NCI-H1694 treated with DMSO at 0.1 percent for 48 hours (cell line): ENCODE measurements at places on chromosomes 3 and 15.
A peak's percentile ranks its signal among the peaks of the same experiment; 100 is the strongest.

DNA sequence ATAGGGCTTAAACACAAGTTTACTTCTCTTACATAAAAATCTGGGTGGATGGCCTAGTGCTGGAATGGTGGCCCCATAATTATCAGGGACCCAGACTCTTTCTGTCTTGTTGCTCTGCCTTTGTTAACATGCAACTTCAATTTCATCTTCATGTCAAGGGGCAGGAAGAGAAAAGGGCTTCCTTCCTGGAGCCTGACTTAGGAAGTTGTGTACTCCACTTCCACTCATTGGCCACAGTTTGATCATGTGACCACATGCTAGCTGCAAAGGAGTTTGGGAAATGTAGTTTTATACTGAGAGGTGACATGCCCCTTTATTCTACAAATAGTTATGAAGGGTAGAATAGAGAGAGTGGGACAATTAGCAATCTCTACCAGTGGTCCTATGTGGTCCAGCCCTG lies 39.3 kb downstream of the RHCG start:
- peak; percentile 11 for DNase-seq

- DNase-seq, result no peak
Observed at GRCh38 chr15:71261418-71261817, 146.1 kb downstream of the THSD4 start.

- DNase-seq, result no peak
Observed at GRCh38 chr3:140276703-140277102, 341.7 kb downstream of the CLSTN2 start.

DNA sequence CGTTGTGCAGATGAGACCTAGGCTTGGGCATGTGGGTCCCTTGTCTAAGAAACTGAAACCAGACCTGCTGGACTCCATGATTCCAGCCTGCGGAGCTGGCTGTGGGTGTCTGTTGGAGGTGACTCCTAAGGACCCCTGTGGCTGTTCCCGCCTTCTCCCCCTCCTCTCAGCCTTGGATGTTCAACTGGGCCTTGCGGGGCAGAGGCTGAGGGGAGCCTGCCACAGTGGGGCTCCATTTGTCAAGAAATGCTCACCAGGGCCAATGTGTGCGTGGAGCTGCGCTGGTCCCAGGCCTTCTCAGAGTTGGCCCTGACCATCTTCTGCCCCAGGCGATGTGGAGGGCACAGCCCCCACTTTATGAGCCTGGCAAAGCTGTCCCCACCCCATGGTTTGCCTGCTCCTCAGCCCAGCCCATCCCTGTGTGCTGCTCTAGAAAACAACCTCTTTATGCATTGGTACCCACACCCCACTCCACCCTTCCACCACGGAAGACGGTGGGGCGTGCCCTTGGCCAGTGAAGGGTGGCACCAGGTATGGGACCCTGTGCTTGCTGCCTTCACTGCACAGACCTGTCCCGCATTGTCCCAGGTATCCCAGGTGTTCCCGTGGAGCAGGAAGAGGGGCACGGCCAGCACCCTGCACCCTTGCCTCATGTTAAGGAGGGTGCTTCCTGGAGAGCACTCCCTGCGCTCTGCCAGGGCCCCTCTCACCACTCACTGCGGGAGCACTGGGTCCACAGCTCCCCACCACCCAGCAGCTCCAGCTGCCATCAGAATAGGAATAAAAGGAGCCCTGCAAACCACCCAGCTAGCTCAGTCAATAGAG lies 7.9 kb downstream of the MESP2 start:
- no peak for DNase-seq

DNA sequence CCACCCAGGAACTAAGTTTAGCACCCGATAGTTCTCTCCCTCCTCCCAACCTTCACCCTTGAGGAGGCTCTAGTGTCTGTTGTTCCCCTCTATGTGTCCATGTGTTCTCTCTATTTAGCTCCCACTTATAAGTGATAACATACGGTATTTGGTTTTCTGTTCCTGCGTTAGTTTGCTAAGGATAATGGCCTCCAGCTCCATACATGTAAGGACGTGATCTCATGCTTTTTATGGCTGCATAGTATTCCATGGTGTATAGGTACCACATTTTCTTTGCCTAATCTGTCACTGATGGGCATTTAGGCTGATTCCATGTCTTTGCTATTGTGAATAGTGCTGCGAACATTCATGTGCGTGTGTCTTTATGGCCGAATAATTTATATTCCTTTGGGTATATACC lies 66.9 kb upstream of the TRA2B start:
- no peak for DNase-seq

DNA sequence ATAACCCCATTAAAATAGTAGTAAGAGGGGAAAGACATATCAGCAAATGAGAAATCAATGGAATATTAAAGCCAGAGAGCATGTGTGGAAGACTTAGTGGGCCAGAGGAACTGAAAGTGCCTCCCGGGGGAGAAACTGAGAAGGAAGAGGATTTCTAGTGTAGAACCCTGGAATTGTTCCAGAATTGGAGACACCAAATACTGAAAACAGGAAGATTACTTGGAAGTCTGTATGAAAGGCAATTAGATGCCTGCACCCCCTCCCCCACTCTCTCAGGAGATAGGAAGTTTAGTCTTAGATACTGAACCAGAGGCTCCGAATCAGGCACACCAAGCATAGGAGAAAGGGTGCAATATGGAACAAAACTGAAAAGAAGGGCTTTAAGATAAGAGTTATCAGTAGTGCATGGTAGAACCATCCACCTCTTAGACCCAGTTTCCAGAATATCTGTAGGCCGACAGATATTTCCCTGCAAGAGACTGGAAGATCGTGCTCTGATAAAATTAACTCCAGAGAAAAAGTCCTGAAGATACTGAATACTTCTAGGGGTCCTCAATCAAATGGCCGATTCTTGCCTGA lies 32.4 kb downstream of the KLHL18 start:
- DNase-seq, result no peak

DNA sequence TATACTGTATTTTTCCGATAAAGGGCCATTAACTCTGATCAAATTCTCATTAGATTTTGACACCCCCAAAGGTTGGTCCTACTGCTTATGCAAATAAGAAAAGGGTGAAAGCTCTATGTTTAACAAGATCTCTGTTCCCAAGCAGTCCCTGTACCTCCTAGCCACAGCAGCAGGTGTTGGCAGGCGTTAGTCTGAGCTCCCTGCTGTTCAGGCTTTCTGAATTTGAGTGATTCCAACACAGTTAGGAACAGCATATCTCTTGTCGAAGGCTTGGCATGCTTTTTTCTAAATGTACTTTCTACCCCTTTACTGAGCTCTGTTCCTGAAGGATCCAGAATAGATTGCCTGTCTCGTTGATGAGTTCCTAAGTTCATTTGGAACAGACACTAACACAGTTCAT lies 42.3 kb downstream of the MITF start:
- no peak for DNase-seq

- no peak for DNase-seq
Observed at GRCh38 chr3:158925021-158925420, 123.2 kb downstream of the MFSD1 start.

GRCh38 chr15:49990835-49991545 lies 128.0 kb downstream of the ATP8B4 start:
- no peak for DNase-seq

- no peak for DNase-seq
Observed at GRCh38 chr3:14846226-14846880, 27.6 kb downstream of the FGD5 start.

- no peak for DNase-seq
Observed at GRCh38 chr15:67977414-67978089, 76.6 kb upstream of the PIAS1 start.

DNA sequence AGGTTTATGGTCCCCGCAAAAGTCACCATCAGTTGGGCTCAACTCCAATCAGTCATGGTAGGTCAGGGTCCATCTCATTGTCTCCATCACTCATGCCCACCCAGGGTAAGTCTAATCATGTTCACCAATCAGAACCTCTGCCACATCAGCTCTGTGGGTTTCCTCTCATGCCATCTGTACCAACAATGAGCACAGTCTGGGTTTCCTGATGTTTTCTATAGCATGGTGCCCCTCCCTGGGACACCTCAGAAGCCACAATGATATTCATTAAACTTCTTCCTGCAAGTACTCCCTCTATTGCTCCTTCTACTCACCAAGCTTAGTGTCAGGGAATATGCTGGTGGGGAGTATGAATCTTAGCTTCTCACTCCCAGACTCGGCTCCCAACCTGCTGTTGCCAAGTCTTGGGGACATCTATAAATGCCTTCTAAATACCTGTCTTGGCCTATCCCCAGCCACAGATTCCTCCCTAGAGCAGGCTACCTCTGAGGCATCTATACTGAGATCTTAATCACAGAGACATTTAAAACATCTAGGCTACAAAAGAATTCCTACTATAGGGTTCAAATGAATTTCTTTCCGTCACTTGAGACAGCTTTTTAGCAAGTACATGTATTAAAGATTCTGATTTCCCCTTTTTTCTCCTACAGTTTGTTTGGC lies 5.0 kb upstream of the CCR2 start:
- DNase-seq, result no peak

DNA sequence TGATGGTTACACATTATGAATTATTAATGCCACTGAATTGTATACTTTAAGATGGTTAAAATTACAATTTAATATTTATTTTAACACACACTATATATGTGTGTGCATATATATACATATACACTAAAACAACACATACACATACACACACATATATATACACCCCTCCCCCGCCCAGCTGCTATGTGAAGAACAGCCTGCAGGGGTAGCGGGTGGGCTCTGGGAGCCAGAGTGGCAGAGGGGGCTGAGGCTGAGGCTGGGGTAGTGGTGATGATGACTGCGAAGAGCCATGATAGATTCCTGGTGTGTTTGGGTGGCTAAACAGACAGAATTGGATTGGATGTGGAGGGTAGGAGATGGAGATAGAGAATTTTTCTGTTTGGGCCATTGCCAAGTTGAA lies 39.4 kb upstream of the APEH start:
- no peak for DNase-seq

DNA sequence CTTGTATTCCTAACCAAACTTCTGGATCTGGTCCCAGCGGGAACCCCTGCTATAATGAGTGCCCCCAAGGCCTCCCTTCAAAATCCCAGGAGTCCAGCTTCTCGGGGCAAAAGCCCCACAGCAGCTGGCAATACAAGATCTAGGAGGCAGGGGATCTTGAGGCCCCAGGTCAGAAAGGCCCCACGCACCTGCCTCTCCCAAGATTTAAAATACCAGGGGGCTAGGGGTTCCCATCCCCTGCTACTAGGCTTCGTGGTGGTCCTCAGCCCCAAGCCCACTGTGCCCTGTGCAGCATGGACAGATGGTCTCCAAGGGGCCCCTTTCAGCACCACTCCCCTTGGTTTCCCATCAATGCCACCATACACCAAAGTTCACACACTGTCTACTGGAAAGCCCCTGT lies 15.8 kb upstream of the CYP11A1 start:
- DNase-seq, result no peak

- DNase-seq, result no peak
Observed at GRCh38 chr15:54566654-54567053, 588.4 kb downstream of the UNC13C start.

GRCh38 chr3:189260556-189261493 lies 89.1 kb downstream of the TPRG1 start:
- no peak for DNase-seq

GRCh38 chr3:37753428-37753827 lies 108.3 kb upstream of the CTDSPL start:
- peak; percentile 57 for DNase-seq

- no peak for DNase-seq
Observed at GRCh38 chr15:44694416-44694815, 16.7 kb downstream of the PATL2 start.

DNA sequence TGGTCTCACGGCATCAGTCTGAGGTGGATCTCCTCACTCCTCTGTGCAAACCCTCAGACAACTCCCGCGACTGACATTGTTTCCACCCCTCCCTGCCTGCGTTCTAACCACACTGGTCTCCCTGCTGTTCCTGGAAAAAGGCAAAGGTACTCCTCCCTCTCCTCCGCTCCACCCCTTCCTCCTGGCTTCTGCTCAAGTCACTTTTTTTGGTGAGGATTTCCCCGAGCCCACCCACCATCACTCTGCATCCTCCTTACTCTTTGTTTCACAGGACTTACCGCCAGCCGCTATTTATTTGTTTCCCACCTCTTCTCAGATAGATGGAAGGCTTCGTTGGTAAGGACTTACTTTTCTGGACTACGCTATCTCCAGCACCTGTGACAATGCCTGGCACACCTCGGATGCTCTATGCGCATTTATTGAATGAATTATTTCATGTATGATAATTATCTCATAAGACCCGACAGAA lies 25.6 kb downstream of the PRR23E start:
- DNase-seq, result no peak

GRCh38 chr3:113194823-113195401 lies 16.4 kb upstream of the BOC start:
- peak; percentile 26 for DNase-seq

DNA sequence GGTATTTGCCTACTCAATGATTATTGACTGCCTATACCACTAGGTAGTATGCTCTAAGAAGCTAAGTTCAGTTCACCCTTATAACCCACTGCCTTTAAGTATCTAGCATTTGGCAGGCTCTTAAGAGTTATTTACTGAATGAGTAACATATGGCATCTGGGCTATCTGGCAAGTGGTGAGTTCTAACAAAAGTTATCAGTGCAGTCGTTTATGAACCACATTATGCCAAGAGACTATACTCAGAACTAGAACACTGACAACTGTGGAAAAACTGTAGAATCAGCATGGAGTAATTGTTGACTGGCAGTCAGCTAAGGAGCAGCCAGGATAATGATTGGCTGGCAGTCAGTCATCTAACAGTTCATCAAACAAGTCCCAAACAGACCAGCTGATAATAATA lies 25.8 kb downstream of the RAF1 start:
- DNase-seq, result peak; percentile 7

- DNase-seq, result no peak
Observed at GRCh38 chr15:68209735-68210408, 4.7 kb upstream of the CALML4 start.

DNA sequence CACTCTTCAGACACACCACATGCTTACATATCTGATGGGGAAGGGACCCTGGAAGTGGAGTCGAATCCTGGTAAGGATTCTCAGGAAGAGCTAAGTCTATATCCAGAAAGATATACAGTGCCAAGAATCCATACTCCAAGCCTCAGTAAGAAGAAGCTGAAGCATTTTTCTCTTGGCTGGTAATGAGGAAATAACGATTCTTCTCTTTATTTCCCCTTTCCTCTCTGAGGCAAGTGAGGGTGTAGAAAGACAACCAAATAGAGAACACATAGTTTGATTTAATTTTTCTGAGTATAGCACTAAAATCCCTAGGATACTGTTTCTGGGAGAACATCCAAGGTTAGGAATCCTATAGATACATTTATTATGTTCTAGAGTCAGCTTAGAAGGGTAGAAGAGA lies 857.3 kb downstream of the TUSC7 start:
- no peak for DNase-seq

GRCh38 chr15:90901175-90902039 lies 1.7 kb upstream of the MAN2A2 start:
- DNase-seq, result no peak

GRCh38 chr3:17195192-17195611 lies 310.4 kb downstream of the PLCL2 start:
- peak; percentile 96 for DNase-seq

DNA sequence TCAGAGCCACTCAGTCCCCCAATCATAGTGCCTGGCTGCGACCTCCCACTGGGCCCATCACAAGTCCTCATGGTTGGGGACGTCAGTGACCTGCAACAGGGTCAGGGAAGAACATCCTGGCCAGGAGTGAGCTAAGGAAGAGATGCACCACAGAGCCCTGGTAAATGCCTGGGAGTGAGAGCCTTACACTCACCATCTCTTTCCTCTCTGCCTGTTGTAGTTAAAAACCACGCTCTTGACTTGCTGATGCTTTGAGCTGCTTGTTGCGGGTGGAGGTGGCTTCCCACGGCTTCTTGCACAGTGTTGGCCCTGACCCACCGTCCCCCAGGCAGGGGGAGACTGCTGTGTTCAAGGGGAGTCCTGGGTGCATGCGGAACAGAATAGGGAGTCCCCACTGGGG lies 91.1 kb upstream of the RGMA start:
- no peak for DNase-seq
